ENCODE measurements at places on chromosomes 1 and 21.

- peak; percentile 46 for DNase-seq
Measured at GRCh38 chr1:44294588-44295007, 60.5 kb downstream of the ERI3 start.

GRCh38 chr21:42040411-42041180 is 30.4 kb upstream of the ZBTB21 start:
- no peak for DNase-seq

- DNase-seq: no peak
Measured at GRCh38 chr1:50644447-50645105, 221.3 kb upstream of the DMRTA2 start.

DNA sequence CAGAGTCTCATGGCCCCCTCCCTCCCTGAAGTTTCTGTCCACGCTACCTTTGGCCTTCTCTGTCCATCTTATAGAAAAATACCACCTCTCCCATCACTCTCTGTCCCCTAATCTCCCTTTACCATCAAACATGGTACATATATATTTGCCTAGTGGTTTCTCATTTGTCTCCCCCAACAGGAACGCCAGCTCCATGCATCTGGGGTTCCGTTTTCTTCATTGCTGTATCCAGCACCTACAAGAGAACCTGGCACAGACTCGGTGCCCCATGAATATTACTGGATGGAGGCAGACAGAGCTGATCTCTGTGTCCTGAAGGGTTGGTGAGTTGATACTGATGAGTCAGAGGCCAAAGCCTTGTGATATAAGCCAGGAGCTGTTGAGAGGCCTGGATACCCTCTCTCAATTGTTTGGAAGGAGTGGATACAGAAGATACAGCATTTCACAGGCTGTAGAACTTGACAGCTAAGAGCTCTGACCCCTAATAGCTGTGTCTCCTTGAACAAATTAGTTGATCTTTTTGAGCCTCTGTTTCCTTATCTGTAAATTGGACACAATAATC is 21.9 kb downstream of the HEYL start:
- DNase-seq: no peak

GRCh38 chr1:42043811-42044210 is 109.4 kb upstream of the GUCA2B start:
- no peak for DNase-seq
